ENCODE measurements at places on chromosomes 1 and 21. TPM values are rescaled to one million over a fixed set of nuclear protein-coding genes. Genes with fewer than 3 reads are reported as not detected.

Gene CNR2
- not detected for total RNA-seq

Gene HPCAL4
- total RNA-seq: not detected

Gene MEX3A
- 1.9 TPM for total RNA-seq

Gene CYP4B1
- total RNA-seq: not detected

Gene HES3
- not detected for total RNA-seq

Gene CAPN8
- not detected for total RNA-seq

Gene UBL4B
- total RNA-seq: not detected

Gene HAO2
- total RNA-seq: not detected

Gene GJA9
- not detected for total RNA-seq

Gene SLC9C2
- total RNA-seq: not detected

Gene VANGL2
- total RNA-seq: not detected

Gene TMEM200B
- 14.8 TPM for total RNA-seq

Gene COL11A1
- total RNA-seq: 19.6 TPM

Gene MTARC2
- 4.2 TPM for total RNA-seq

Gene CAPN2
- total RNA-seq: 408 TPM

Gene NGF
- 1.6 TPM for total RNA-seq

Gene HPCA
- total RNA-seq: not detected

Gene KRTAP22-1
- not detected for total RNA-seq

Gene ATP5PO
- total RNA-seq: 114 TPM

Gene HSD3B1
- not detected for total RNA-seq

Gene CTSS
- total RNA-seq: 4.7 TPM

Gene CYP2J2
- not detected for total RNA-seq

Gene AKNAD1
- total RNA-seq: 1.6 TPM

Gene ZBTB8A
- 5.6 TPM for total RNA-seq

Gene PLA2G2D
- not detected for total RNA-seq

Gene GNG4
- 7.3 TPM for total RNA-seq

Gene CASZ1
- total RNA-seq: under 0.01 TPM

Gene GPBP1L1
- total RNA-seq: 122 TPM

Gene KIF17
- total RNA-seq: 2.2 TPM

Gene SH2D5
- total RNA-seq: 3.9 TPM

Gene BMP8B
- total RNA-seq: not detected

Gene HHIPL2
- not detected for total RNA-seq

Gene APOBEC4
- not detected for total RNA-seq

Measured in fibroblast of villous mesenchyme (primary cell).